Chondrocyte (in vitro differentiated cells): ENCODE measurements at places on chromosomes 1 and 21. TPM values are rescaled to one million over a fixed set of nuclear protein-coding genes. Genes with fewer than 3 reads are reported as not detected.

- no peaks in the 10 kb centered on the region for H3K27me3 ChIP-seq
- H3K36me3 ChIP-seq, result peaks cover 7% of the 10 kb centered on the region
- H3K27ac ChIP-seq, result no peak overlapping the region
- no peak for DNase-seq
Measured at GRCh38 chr1:210321552-210321951, 7.2 kb upstream of the HHAT start.

DNA sequence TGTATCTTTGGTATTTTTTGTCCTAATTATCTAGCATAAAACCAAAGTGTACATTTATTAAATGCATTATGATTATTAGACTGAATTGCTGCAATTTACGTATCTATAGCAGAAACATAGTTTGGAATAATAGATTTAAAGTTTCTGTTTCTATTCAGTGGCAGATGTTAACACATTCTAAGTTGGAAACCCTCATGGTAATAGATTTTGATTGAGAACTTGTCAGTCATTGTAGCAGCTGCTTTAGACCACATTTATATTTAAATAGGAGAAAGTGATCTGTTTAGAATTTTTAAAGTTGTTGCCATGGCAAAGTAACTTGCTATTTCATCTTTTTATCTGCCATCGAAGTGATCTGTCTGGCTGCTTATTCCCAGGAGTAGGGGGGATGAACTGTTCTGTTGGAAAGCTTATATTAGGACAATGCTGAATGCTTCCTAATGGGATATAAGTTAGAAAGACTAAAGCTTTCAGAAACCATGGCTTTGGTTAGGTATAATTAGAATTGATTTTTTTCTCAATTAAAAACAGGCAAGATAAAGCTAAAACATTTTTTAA is 61.6 kb downstream of the HS2ST1 start:
- H3K4me1 ChIP-seq, result peaks cover 17% of the 10 kb centered on the region
- H3K4me3 ChIP-seq, result no peak overlapping the region

The DISP3 gene
- 0.05 to 0.21 TPM in 2 of 3 replicates, not detected in the other for total RNA-seq

GRCh38 chr21:31937303-31937702 is 64.5 kb downstream of the HUNK start:
- no peaks in the 10 kb centered on the region for H3K36me3 ChIP-seq
- no peak overlapping the region for H3K4me3 ChIP-seq
- no peaks in the 10 kb centered on the region for H3K4me1 ChIP-seq
- no peaks in the 10 kb centered on the region for H3K27me3 ChIP-seq
- DNase-seq, result no peak

- DNase-seq, result no peak
- H3K4me1 ChIP-seq, result peaks cover 14% of the 10 kb centered on the region
- peak overlapping the region; percentile 36 for H3K4me3 ChIP-seq
- H3K27me3 ChIP-seq, result no peaks in the 10 kb centered on the region
- H3K36me3 ChIP-seq, result no peaks in the 10 kb centered on the region
Measured at GRCh38 chr1:212951947-212952640, 1.8 kb downstream of the VASH2 start.

The MARCKSL1 gene
- 58.8 to 104 TPM (median 103 TPM) in 3 replicates for total RNA-seq

The ZNF695 gene
- 1.4 to 1.9 TPM (median 1.7 TPM) in 3 replicates for total RNA-seq

- H3K27ac ChIP-seq, result peak overlapping the region; percentile 94
- H3K36me3 ChIP-seq, result peaks cover 23% of the 10 kb centered on the region
- peak overlapping the region; percentile 44 for H3K4me3 ChIP-seq
Measured at GRCh38 chr1:201917362-201918033, 28.8 kb downstream of the SHISA4 start.

The SPRR5 gene
- total RNA-seq, result not detected in 3 replicates

DNA sequence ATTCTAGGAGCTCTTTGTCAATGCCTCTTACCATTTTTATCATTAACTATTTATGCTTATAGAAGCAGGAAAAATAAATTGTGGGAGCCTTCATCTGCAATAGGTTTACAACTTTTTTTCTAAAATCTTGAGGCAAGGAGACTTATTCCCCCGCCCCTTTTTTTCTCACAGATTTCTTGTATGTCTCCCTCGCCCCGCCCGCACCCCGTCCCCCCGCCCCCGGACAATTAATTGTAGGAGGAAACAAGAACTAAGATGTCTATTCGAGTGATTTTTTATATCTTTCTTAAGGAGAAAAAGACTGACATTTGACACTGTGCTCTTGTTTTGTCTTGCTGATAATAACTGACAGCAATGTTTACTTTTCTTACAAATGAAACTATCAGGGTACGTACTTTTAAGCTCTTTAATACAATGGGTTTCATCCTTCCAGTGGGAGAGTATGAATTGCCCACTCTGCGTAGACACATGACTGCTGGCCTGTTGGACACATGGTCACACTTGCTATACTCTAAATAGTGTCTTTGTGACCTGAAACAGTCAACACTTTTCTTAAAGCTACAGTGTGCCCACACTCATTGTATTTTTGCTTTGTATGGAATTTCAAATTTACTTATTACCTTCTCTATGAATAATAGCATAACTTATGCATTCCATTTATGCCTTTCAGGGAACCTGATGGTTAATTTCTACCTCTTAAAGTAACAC is 1.5 kb upstream of the IVNS1ABP start:
- no peak for DNase-seq
- peak overlapping the region; percentile 97 for H3K4me3 ChIP-seq
- H3K27ac ChIP-seq, result peak overlapping the region; percentile 11

GRCh38 chr1:151827853-151828252 is 3.7 kb downstream of the RORC start:
- no peaks in the 10 kb centered on the region for H3K36me3 ChIP-seq
- no peak for DNase-seq
- H3K27me3 ChIP-seq, result peaks cover 12% of the 10 kb centered on the region
- peaks cover 10% of the 10 kb centered on the region for H3K4me1 ChIP-seq

DNA sequence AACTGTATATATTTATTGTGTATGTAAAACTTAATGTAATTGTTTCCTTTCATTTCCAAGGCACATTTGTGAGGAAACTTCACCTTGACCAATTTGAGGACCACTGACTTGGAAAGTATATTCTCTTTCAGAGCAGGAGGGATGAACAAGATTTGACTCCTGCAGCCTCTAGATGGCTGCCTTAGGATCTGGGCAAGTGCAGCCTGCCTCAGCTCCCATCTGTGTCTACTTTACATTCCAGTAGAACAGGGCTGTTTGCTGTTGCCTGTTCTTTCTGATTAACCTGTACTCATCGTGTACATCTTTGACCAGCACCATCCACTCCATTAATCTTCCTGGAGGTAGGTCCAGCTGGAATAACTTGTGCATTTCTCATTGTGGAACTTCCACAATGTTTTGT is 312.8 kb downstream of the HLX start:
- no peak overlapping the region for H3K27ac ChIP-seq
- H3K27me3 ChIP-seq, result no peaks in the 10 kb centered on the region
- no peak for DNase-seq
- no peaks in the 10 kb centered on the region for H3K36me3 ChIP-seq
- H3K4me1 ChIP-seq, result no peaks in the 10 kb centered on the region

DNA sequence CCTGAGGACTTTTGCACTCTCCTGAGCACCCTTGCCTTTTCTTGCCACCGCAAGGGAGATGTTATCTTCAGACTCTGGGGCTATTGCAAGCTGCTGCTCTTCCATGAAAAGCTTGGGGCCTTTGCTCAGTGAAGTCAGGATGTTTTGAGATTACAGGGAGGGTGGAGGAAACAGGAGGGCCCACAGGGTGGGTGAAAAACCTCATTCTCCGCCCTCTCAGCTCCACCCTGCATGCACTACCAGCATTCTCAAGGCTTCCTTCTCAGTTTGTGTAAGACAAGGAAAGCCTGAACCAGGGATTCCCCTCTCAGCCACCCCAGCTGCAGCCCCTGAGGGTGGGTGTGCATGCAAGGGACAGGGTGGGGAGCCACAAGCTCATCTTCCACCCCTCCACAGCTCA is 25.8 kb upstream of the ZNF648 start:
- H3K27ac ChIP-seq, result no peak overlapping the region
- H3K36me3 ChIP-seq, result no peaks in the 10 kb centered on the region
- no peak for DNase-seq
- H3K27me3 ChIP-seq, result peaks cover 3% of the 10 kb centered on the region
- H3K4me1 ChIP-seq, result peaks cover 10% of the 10 kb centered on the region

- H3K4me1 ChIP-seq, result no peaks in the 10 kb centered on the region
- peaks cover 25% of the 10 kb centered on the region for H3K27me3 ChIP-seq
- no peaks in the 10 kb centered on the region for H3K36me3 ChIP-seq
- no peak overlapping the region for H3K27ac ChIP-seq
- H3K4me3 ChIP-seq, result no peak overlapping the region
- no peak for DNase-seq
Measured at GRCh38 chr1:113283914-113284313, 106.4 kb upstream of the MAGI3 start.

The MLLT11 gene
- total RNA-seq, result 42.8 to 49.9 TPM (median 42.8 TPM) in 3 replicates

The CELF3 gene
- not detected in 3 replicates for total RNA-seq

The TMEM63A gene
- total RNA-seq, result 48.4 to 52.5 TPM (median 50.3 TPM) in 3 replicates

- H3K27me3 ChIP-seq, result no peaks in the 10 kb centered on the region
- no peak overlapping the region for H3K27ac ChIP-seq
- no peak overlapping the region for H3K4me3 ChIP-seq
- H3K4me1 ChIP-seq, result peaks cover 10% of the 10 kb centered on the region
Measured at GRCh38 chr21:37557261-37557950, 190.8 kb downstream of the DYRK1A start.

The PTGFR gene
- total RNA-seq, result 0.13 to 2.0 TPM (median 0.17 TPM) in 3 replicates

DNA sequence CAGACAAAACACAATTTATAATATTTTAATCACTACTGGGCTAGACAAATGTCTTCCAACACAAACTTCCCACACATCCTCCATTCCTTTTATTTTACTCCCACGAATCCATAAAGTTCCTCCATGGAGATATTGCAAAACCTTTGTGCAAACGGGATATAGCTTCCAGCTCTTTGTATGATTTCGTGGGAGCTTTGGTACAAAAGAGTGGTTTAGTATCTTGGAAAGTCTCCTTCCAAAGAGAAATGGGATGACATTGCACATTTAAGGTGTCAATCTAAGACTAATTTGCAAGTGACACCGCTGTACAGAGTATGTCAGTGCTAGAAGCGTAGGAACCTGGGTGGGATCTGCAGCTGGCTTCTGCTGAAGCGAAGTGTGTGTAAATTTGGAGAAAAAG is 455.2 kb upstream of the RUNX1 start:
- no peak for DNase-seq
- no peaks in the 10 kb centered on the region for H3K36me3 ChIP-seq
- no peaks in the 10 kb centered on the region for H3K27me3 ChIP-seq
- peaks cover 56% of the 10 kb centered on the region for H3K4me1 ChIP-seq
- H3K4me3 ChIP-seq, result no peak overlapping the region

DNA sequence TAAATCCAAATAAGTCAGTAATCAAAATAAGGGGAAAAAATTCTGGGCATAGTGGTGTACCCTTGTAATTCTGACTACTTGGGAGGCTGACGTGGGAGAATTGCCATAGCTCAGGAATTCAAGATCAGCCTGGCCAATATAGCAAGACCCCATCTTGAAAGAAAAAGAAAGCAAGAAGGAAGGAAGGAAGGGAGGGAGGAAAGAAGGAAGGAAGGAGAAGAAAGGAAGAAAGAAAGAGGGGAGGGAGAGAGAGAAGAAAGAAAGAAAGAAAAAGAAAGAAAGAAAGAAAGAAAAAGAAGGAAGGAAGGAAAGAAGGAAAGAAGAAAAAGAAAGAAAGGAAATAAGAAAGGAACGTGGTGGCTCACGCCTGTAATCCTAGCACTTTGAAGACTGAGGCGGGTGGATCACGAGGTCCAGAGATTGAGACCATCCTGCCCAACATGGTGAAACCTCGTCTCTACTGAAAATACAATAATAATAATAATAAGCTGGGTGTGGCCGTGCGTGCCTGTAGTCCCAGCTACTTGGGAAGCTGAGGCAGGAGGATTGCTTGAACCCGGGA is 64.5 kb upstream of the ROR1 start:
- H3K4me1 ChIP-seq, result peaks cover 49% of the 10 kb centered on the region
- no peak overlapping the region for H3K4me3 ChIP-seq
- H3K27ac ChIP-seq, result no peak overlapping the region
- no peak for DNase-seq
- H3K36me3 ChIP-seq, result no peaks in the 10 kb centered on the region

The SPATA1 gene
- 1.0 to 2.1 TPM (median 1.1 TPM) in 3 replicates for total RNA-seq

GRCh38 chr1:185477638-185478580 is 160.9 kb upstream of the IVNS1ABP start:
- no peak overlapping the region for H3K27ac ChIP-seq
- H3K27me3 ChIP-seq, result no peaks in the 10 kb centered on the region
- no peak overlapping the region for H3K4me3 ChIP-seq
- no peak for DNase-seq
- peaks cover 14% of the 10 kb centered on the region for H3K4me1 ChIP-seq

DNA sequence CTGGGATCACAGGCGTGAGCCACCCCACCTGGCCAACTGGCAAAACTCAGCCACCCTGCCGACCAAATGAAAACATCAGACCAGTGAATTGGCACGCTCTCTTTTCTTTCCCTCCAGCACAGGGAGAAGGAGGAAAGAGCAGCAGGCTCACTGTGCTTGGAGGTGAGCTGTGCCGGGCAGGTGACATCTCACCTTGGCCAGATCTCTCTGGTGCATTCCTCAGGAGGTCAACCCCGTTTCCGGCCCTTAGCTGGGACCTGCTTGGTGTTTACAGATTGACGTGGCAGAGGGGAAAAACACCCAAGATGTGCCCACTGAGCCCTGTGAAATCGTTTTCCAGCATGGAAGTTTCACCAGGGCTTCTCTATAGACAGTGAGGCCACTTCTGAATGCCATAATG is 45.1 kb downstream of the TMEM51 start:
- peaks cover 7% of the 10 kb centered on the region for H3K4me1 ChIP-seq
- peaks cover 5% of the 10 kb centered on the region for H3K27me3 ChIP-seq
- H3K4me3 ChIP-seq, result no peak overlapping the region
- peak; percentile 22 for DNase-seq
- H3K27ac ChIP-seq, result no peak overlapping the region
